ENCODE measurements at places on chromosomes 12 and 14. TPM values are rescaled to one million over a fixed set of nuclear protein-coding genes. Genes with fewer than 3 reads are reported as not detected.

Gene PIK3C2G
- total RNA-seq, result not detected

Gene RAB21
- 56.4 TPM for total RNA-seq

Gene TMEM233
- total RNA-seq, result 2.7 TPM

Gene CELA1
- not detected for total RNA-seq

Gene LALBA
- not detected for total RNA-seq

Gene ZBTB42
- 3.2 TPM for total RNA-seq

Gene USP44
- total RNA-seq, result 0.54 TPM
